Lower leg skin (tissue), 4 donors: ENCODE measurements at places on chromosomes 5 and 9. TPM values are rescaled to one million over a fixed set of nuclear protein-coding genes. Genes with fewer than 3 reads are reported as not detected.

GRCh38 chr5:40653221-40654022 lies 26.3 kb upstream of the PTGER4 start:
- no peak for DNase-seq

DNA sequence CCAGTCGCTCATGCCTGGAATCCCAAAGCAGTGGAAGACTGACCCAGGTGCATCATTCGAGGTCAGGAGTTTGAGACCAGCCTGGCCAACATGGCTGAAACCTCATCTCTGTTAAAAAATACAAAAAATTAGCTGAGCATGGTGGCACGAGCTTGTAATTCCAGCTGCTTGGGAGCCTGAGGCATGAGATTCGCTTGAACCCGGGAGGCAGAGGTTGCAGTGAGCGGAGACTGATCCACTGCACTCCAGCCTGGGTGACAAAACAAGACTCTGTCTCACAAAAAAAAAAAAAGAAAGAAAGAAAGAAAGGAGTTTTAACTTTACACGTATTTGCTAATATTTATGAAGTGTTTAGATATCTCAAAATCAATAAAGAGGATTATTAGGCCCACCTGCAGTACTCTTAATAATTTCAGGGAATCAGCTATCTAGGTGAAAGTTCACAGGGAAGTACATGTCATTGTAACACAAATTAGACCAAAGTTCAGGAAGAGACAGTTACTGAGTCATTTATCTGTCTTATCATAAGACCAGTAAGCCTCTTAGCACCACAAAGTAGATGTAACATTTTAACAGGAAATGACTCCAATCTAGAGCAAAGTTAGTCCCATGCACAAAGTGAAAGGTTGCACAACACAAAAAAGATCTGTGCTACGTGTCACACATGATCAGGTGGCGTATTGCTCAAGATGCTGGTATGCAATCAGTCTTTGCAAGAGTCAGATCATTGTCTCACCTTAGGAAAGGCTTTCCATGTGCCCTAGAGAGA lies 34.1 kb upstream of the PLIN2 start:
- DNase-seq: peak; percentile 93

GRCh38 chr5:97628807-97629206 lies 445.8 kb upstream of the RIOK2 start:
- DNase-seq: no peak

GRCh38 chr5:10695759-10696543 lies 65.1 kb downstream of the DAP start:
- DNase-seq: no peak

- DNase-seq: peak; percentile 80
Observed at GRCh38 chr9:136656183-136656738, 6.5 kb upstream of the EGFL7 start.

DNA sequence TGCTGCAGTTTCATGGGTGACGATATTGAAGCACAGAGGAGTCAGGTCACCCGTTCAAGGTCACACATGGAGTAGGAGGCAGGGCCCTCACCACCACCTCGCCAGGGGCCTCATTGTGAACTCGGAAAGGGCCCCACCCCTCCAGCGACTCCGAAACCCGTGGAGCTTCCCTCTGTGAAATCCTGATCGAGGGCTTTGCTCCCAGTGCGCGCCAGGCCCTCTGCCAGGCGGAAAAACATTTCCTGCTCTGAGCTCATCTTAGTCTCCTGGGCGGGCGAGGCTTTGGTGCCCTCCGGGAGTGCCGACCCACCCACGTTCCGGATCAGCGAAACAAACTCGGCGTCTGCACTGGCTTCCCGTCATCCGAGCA lies 75.0 kb upstream of the FCN1 start:
- peak; percentile 28 for DNase-seq

- DNase-seq: no peak
Observed at GRCh38 chr5:28084069-28084468, 1045.7 kb upstream of the CDH9 start.

GRCh38 chr5:158914008-158915000 lies 185.4 kb downstream of the EBF1 start:
- DNase-seq: no peak

DNA sequence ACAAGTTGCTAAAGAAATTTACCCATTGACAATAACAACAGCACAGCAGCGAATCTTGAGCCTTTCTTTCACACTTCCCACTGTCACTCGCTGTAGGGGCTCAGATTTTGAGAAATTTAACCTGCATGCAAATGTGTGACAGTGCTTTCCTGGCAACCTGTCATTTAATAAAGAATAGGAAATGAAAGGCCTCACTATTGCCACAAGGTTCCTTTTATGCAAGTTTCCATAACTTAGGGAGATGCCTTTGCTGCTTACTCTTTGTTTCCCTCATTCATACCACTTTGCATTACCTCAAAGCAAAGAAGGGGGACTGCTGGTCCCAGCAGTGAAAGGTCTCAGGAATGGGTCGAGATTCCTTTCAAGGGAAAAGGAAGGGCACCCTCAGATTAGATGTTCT lies 49.5 kb downstream of the PTCD2 start:
- DNase-seq: no peak

DNA sequence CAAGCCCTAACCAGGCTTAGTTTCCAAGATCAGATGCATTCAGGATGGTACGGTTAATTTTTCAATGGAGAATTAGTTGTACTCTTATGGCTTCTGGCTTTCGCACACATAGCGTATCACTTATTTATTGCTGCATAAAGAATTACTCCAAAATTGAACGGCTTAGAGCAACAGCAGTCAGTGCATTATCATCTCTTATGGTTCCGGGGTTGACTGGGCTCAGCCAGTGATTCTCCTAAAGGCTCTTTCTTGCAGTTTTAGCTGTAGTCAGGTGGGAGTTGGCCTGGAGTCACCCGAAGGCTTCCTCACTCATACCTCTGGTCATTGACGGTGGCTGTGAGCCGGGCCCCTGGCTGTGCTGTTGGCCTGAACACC lies 595 bp upstream of the GRHPR start:
- no peak for DNase-seq

DNA sequence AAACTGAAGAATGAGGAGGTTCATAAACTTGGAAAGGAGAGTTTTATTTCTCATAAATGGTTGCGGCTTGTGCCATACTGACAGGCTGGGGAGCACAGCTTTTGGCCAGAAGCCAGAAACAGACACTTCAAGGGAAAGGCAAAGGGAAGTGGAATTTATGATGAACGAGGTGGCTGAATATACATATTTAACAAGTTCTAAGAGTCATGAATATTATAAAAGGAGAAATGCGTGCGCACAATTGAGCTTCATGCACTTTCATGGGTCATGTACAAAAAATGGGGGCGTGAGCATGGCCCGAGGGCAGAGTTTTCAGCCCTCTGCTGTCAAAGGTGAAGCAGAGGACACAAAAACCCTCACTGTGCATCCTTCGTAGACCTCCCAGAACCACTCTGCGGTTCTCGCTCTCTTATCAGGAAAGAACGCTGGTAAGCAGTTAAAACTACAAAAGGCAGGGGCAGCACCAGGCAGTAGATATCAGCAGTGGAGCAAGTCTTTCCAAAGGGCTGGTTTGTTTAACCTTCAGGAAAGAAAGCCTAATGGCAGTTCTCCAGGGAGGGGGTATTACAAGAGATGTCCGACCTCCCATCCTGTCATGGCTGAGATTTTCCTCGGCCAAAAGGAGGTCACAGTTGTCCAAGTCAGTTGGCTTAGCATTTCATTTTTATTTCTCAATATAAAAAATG lies 29.0 kb downstream of the AUH start:
- no peak for DNase-seq

Gene NMUR2
- not detected for total RNA-seq

Gene NSG2
- total RNA-seq: not detected

Gene LHX6
- total RNA-seq: 4.4 TPM

Gene C5orf63
- total RNA-seq: 3.3 TPM

Gene SNCAIP
- total RNA-seq: 3.5 TPM

Gene DDX4
- not detected for total RNA-seq

Gene N4BP3
- 18.3 TPM for total RNA-seq

Gene GABRG2
- total RNA-seq: not detected

Gene ZNF462
- 13.3 TPM for total RNA-seq

Gene SLC6A3
- total RNA-seq: not detected
